Stimulated activated naive CD4-positive, alpha-beta T cell treated with Interleukin-2 at 50 U/mL for 16 hours (primary cell): ENCODE measurements at places on chromosomes 5 and 9.

DNA sequence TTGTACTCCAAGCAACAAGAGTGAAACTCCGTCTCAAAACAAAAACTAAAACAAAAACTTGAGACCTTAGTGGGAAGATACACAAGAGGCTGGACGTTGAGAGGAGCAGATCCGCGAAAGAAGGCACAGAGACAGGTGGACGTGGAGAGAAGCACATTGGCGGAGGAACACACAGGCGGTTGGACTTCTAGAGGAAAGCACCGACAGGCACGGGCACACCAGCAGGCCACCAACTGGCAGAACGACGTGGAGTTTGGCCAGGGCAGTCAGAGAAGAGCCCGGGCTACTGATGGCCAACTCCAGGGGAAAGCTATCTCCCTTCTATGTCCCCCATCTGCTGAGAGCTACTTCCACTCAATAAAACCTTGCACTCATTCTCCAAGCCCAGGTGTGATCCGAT lies 482.7 kb downstream of the GABRG2 start:
- DNase-seq: no peak

GRCh38 chr9:93096131-93096802 lies at the start of gene CARD19:
CARD19 (plus strand) TSS chr9:93096217; CDS start chr9:93096346, 129 bp downstream.
- peak; percentile 42 for DNase-seq

DNA sequence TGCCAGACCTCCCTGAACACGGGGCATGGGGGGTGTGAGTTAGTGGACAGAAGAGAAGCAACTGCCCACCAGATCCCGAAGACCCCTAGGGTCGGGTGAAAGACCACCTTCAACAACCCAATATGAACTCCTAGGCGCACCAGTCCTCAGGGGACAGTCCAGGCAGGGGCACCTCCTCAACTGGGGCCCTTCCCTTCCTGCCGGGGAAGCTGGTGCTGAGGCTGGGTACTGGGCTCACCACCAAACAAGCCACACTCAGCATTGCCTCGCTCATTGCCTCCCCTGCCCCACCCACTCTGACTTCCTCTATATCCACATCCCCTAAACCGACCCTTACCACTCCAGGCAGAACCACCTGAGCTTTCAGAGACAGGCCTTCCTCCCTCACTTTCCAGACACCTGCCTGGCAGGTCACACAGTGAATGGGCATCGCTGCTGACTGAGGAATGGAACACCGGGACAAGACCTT lies 42.5 kb downstream of the SEMA4D start:
- DNase-seq: no peak

- DNase-seq: no peak
These were observed 370.5 kb downstream of the CSNK1G3 start for GRCh38 chr5:123882319-123882964.

DNA sequence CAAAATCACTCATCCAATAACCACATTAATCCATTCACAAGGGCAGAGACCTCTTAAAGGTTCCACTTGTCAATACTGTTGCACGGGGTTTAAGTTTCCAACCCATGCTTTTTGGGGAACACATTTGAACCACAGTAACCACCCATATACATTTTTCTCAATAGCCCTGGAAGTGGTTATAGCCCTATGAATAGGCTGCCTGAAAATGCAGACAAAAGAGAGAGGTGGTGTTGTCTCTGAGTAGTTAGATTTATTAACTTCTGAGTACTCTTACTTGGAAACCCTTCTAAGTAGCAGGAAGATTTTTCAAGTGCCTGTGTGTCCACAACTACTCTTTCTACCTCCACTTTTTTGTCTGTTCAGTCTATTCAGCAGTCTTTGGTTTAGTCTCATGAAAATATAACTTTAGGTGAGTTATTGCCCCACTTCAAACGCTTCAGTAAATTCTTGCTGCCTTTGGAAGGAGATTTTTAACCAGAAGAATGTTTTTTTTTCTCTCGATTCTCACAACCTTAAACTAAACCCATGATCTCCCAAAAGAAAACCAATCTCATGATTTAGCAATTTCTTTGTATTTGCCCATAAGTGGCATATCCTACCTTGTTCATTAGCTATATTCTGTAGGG lies 42.6 kb downstream of the ARHGEF28 start:
- no peak for DNase-seq

DNA sequence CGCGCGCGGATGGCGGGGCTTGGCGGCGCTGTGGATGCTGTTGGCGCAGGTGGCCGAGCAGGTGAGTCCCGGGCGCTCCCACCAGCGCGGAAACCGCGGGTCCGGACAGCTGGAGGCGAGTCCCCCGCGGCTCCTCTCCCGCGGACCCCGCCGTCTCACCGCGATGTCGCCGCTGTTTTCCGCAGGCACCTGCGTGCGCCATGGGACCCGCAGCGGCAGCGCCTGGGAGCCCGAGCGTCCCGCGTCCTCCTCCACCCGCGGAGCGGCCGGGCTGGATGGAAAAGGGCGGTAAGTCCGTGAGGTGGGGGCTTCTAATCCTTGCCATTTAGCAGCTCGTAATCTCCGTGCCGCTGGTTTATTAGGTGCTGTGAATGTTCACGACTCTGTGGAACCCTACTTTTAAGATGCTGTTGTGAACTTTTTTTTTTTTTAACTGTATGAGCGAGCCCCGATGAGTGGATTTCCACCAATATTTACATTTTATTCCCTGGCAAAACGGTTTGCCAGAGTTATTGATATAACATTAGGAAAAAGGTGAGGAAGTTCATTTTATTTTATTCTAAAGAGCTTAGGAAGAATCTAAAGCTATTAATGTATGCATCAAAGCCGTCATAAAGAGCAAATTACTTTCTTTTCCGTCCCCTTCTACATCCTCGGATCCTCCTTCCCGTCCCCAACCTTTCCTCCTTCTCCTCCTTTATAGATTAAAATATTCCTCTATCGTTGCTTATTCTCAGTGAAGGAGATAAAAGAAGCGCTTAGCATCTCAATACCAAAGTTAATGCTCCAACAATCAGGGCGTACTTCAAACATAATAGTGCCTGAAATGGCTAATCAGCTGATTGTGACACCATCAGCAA lies 579 bp downstream of the ADAMTS16 start:
- DNase-seq: no peak

DNA sequence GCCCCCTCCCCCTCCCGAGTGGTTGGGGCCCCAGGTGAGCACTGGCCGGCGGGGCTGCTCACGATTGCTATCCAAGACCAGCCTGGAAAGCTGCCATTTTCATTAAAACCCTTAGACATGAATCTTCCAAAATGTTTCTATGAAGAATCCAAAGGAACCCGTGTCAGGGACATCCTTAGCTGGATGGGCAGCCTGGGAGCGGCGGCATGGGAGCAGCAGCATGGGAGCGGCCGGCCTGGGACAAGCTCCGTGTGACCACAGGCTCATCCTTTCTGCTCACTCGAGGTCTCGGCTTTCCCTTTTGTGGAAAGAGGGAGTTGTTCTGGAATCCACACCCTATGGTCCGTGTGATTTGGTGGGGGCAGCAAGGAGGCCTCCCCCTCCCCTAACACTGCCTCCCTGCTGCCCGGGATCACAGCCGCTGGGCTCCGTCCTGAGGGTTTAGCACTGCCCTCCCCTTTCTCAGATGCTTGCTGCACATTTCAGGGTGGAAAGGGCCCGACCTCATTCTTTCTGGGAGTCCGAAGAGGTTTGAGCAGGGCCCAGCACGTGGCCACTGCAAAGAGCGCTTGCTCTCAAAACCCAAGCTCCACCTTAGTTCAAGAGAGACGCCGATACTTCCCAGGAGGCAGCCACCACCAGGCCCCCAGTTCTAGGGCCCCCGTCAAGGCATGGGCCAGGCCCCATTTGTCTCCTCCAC lies 127.7 kb downstream of the RXRA start:
- DNase-seq: no peak

DNA sequence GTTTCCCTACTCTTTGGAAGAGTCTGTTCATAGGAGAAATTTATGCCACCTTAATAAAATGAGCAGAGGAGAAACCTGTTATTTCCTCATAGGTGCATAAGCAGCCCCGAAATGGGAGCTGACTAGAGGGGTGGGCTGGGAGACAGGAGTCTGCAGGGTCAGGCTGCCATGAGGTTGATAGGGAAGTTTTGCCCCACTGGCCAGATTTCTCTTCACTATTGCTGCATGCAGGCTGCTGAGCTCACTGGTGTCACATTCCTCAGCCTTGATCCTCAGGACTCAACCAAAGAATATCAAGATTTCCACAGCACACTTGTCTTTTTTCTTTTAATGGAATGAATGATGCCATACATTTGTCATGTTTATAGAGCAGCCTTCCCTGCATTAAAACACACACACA lies 60.7 kb downstream of the BHMT start:
- no peak for DNase-seq

DNA sequence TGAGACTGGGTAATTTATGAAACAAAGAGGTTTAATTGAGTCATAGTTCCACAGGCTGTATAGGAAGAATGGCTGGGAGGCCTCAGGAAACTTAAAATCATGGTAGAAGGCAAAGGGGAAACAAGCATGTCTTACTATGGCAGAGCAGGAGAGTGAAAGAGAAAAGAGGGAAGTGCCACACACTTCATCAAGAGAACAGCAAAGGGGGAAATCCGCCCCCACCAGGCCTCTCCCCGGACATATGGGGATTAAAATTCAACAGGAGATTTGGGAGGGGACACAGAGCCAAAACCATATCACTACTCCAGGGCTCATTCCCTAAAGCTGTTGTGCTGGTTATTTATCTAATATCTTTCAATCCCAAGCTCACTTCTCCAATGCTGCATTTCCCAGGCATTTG lies 50.2 kb upstream of the NR3C1 start:
- no peak for DNase-seq

DNA sequence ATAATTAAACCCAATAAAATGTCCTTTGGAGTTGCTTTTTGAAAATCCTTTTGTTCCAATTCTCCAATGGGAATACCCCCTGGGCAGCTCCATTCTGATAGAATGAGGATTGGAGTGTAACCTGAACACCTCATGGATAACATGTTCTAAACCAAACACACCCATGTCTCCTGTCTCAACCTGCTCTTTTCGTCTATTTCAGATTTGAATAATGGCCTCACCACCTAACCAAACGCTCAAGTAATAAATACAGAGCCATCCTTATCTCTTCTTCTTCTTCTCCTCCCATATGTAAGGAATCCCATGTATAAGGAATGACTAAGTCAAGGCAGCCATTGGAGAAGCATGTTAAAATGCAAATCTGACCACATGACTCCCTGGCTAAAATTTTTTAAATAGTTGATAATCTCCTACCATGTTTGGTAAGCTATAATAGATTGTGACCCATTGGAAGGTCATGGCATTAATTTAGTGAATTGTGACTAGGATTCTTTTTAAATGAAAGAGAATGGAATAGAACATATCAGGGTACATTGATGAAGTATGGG lies 26.0 kb downstream of the ELL2 start:
- DNase-seq: no peak

GRCh38 chr9:38112049-38112448 lies 43.0 kb upstream of the SHB start:
- no peak for DNase-seq

DNA sequence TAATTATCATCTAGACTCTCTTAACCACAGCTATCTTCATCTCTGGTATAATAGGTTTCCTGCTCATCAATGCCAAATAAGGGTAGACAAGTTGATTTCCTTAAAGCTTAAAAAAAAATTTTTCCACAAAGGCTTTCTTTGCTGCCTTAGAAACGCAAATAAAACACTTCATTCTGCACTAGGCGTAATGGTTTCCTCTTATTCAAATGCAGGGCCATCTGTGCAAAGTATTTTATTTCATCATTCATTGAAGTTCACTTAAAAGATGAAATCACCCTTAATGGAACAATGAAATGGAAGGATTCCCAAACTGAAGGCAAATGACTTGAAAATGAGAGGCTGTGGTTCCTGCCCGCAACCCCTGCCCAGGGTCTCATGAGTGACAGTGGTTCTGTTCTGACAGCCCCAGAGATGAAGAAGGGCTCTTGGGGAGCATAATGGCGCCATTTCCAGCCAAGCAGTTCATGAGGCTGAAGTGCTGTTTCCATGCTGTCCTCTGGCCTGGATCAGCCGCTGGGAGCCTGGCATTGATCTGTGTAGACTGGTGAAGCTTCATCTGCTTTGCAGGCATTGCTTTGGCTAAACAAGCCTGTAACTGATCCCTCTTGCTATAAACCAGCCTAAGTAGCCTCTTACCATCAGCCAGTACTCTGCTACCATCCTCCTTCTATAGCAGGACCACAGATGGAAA lies 276.9 kb upstream of the WWC1 start:
- no peak for DNase-seq

- no peak for DNase-seq
These were observed 342.5 kb upstream of the ACTBL2 start for GRCh38 chr5:57825031-57825686.

- DNase-seq: no peak
These were observed 11.2 kb upstream of the ANXA6 start for GRCh38 chr5:151168602-151169344.

DNA sequence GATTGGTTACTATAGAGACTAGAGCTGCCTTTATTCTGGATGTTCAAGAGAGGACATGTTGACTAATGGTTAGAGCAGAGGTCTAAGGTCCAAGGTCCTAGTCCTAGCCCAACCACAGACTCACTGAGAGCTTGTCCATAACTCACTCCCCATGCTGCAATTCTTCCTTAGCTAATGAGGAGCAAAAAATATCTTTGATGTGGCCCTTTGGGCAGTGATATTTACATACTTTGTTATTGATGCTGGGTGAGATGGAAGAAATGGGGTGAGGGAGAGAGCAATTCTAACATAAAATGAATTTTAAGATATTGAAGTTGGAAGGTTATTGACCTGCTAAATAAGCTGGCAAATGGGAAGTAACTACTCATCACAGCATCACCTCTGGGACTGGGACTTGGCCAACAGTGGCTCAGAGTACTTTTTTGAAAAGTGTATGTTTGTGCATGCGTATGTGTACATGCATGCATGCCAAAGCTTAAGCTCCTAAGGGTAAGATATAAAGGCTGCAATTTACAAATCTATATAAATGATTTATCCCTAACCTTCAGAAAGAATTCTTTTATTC lies 58.0 kb upstream of the ANKRD55 start:
- no peak for DNase-seq

GRCh38 chr9:121088576-121088975 lies 13.8 kb downstream of the CNTRL start:
- DNase-seq: no peak

GRCh38 chr9:36328798-36329411 lies 70.7 kb upstream of the GNE start:
- no peak for DNase-seq

- no peak for DNase-seq
These were observed 15.6 kb upstream of the ACSL6 start for GRCh38 chr5:132027027-132027426.

- DNase-seq: no peak
These were observed 16.9 kb upstream of the PLCXD3 start for GRCh38 chr5:41527201-41527779.

- no peak for DNase-seq
These were observed 971 bp downstream of the PHYKPL start for GRCh38 chr5:178231539-178232123.

- no peak for DNase-seq
These were observed 124.7 kb upstream of the RAPGEF1 start for GRCh38 chr9:131864531-131864930.
